Stimulated activated CD4-positive, alpha-beta T cell treated with anti-CD3 and anti-CD28 coated beads, Interleukin-4, amount 100 ng/mL, for 4 hours (primary cell): ENCODE measurements at places on chromosomes 2 and 18.

GRCh38 chr18:55229682-55230081 lies 270.4 kb upstream of the CCDC68 start:
- DNase-seq: no peak

DNA sequence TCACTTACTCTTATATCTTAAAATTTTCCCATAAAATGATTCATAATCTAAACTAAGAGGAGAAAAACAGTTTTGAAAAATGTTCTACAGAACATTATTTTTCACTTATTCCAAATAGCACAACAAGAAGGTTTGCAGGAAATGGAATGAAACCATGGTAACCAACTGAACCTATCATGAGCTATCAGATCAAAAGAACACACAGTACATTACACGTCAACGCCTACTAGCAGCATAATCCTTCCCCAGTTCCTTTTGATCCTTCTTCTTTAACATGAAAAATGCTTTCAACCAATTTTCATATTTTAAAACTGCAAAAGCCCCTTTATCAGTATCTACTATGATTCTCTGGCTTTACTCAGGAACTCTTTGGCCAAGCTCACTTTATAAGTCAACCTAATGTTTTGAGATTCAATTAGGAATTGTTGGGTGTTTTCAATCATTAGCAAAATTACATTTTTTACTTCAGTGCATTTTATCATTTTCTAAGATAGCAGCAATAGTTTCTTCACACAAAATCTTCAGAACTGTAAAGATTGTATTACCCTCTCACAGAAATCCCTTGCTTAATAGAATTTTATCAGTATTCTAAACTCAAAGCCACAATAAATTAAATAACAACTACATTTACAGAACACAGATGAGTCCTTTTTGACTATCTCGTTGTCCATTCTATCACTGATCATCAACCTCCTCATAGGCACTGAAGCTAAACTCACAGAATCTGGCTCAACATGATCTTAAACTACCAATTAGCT lies 102.5 kb downstream of the CHN1 start:
- no peak for DNase-seq

DNA sequence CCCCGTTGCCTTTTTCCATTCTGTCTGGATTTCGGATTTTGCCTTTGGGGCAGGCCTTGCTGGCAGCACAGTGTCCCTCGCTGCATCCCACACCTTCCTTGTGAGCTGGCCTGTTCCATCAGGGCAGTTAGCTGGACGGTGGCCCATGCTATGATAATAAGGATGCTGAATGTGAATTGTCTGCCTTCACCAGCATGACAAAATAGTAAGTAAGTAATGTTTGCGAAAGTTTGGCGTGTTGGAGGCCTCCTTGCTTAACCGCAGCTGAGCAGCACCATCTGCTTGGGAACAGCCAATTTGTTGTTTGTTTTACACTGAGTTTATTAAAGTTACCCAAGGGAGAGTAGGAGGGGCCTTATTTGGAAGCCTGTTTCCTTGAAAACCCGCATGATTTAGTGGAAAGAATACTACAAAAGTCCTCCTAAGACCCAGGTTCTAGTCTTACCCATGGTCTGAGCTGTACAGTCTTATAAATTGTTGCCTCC lies 469.7 kb upstream of the FANCL start:
- DNase-seq: no peak

DNA sequence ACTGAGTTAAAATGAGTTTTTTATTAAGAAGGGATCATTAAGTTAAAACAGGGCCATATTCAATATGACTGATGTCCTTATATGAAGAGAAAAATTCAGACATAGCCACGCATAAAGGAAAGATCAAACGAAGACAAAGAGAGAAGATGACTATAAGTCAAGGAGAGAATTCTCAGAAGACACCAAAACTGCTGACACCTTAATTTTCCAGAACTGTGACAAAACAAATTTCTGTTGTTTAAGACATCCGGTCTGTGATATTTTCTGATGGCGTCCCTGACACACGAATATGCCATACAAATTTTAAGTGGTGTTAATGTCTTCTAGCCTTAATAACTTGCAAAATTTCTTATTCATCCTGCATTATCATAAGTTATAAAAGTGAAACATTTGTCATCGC lies 1325.2 kb upstream of the DDX18 start:
- no peak for DNase-seq
